ENCODE measurements at places on chromosomes 11 and 22.

DNA sequence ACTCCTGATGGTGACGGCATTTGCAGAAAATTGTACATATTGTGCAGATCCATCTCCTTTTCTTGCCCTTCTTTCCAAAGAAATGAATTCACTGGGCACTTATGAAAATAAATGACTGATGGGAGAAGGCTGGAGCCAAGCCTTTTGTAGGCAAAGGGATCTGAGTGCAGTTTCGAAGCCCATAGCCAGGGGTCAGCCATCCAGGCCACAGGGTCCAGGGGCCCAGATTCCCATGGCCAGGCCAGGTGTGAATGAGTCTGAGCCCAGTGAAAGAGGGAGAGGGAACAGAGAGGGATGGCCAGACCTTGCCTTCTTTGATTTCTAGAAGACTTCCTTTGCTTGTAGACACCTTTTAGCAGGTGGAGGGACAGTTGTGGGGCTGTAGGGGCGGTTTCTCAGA lies 209.1 kb downstream of the KIRREL3 start:
- DNase-seq: no peak

DNA sequence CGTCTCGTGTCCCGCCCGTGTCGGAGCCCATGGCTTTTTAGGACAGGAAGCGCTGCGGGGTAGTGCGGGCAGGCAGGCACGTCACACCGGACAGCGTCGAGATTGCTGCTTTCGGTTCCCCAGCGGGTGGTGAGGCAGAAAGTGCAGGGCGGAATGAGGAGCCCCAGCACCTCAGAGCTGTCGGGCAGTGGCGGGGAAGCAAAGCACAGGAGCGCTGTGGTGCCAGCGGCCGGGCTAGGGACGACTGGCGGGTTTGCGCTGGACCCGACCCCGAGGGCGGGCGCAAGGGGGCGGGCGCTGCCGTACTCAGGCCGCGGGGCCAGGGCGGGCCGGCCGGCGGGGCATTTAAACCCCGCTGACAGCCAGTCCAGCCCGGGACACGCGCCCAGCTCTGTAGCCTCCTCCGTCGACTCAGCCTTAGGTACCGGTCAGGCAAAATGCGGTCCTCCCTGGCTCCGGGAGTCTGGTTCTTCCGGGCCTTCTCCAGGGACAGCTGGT lies at the start of gene SLC37A2:
Gene SLC37A2, plus strand, starts transcription at position 375 of the 498 bp plus-strand sequence. Its CDS starts 63 bp downstream, at position 438.
- DNase-seq: no peak

DNA sequence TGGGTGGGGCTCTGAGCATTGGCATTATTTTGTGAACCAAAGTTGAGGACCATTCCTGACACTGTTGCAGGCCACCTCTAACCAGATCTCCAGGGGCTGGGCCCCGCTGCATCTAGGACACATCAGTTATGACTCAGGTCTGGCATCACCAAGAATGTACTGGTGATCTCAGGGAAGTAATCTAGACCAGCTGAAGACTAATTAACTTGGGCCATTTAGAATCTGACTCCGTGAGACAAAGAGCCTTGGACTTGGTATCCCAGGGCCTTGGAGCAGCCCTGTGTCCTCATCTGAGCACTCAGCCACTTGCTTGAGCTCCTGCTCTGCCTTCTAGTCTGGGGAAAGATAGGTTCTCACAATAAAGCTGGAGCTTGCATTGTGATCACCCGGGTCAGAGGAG lies 200.6 kb downstream of the KIRREL3 start:
- DNase-seq: no peak

DNA sequence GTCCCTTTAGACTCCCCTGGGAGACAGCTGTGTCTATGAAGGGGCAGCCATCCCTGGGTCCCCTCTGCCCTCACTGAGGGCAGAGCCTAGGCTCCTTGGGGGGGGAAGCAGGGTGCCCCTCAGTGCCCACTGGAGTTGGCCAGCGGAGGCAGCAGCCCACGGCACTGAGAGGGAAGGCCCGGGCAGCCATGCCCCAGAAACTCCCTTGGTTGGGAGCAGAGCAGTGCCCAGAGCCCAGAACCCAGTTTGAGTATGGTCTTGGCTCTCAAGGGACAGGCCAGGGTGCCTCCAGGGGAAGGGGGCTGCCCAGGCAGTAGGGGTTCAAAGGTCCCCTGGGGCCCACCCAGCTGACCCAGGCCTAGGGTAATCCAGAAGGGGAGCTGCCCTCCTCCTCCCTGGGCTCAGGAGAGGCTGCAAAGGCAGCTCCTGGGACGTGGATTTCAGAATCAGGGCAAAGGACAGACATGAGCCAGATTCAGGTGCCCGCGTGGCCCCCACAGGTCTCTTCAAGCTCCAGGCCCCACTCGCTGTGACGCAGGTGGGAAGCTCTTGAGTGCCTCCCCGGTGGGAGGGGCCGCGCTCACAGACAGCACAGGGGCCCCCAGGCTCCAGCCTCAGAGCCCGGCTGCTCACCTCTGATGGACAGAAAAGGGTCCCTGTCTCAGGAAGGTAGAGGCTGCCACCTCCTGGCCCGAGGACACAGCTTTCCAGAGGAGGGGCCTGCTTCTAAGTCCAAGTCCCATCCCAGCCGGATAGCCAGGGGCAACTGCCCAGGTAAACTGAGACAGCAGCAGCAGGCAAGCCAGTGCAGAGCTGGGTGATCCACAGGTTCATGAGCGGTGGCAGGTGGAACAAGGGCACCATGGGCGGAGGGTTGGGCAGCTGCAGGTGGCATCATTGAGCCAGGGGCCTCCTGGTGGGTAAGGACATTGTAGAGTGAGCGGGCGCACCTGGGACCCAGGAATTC lies 2.6 kb downstream of the C11orf21 start:
- peak; percentile 11 for DNase-seq

DNA sequence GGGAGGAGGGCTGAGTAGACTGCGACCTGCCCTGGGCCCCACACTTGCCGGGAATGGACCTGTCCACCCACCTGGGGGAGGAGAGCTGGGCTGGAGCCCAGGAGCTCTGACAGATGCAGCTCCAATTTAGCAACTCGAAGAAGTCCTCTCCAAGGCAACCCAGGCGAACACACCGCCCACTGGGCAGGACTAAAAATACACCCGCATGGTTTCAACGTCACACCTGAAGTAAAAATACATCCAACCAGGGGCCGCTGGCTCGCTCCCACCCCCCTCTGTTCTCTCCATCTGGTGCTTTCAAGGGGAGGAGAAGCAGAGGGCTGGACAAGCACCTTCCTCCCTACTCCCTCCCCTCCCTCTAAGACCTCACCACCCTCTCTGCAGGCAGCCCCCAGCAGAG lies 119.9 kb downstream of the FEZ1 start:
- DNase-seq: no peak

DNA sequence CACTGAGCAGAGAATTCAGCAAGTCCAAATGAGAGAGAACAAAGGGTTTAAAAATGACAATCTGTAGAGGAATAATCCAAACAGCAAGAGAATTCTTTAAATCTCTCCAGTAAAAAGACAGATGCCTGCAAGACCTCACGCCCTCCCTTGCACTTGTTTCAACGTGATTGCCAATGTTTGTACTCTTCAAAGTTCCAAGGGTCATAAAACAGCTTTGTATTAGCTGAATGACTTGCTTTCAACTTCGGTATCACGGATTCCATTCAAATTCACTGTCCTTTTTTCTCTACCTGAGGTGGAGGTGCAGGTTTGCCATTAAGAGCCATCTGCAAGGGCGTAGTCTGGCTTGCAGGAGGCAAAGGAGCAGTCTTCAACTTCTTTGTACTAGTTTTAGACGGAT lies 41.1 kb upstream of the CHRNA10 start:
- DNase-seq: no peak

- DNase-seq: no peak
Measured at GRCh38 chr11:120555433-120555773, 43.9 kb downstream of the GRIK4 start.

DNA sequence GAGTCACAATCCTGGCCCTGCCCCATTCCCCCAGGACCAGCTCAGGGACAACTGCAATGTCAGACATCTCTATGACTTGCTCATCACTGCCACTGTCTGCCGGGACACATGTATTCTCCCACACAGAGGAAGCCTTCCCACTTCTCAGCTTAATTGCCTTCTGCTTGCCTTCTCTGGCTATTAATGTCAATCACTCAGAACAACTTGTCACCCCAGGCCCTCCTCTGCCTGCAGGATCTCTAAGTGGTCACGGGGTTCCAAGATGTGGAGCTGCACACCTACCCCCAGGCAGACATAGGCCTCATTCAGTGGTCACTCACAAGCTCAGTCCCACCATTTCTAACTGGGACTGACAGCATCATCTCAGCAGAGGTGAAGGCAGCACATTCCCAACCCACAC lies 15.1 kb downstream of the PLEKHA7 start:
- no peak for DNase-seq

DNA sequence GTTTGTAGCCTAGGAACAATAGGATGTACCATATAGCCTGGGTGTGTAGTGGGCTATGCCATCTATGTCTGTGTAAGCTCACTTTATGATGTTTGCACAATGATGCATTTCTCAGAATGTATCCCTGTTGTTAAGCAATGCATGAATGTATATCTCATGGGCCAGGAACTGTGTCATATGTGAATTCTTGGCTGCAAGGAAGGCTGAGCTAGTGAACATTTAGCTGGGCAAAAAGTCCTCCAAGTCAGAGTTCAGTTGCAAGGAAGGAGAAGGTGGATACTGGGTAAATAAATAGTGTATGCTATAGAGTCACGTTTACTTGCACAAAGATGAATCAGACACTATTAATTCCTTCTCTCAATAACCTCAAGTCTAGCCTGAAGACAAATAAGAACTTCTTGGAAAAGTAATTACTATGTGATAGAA lies 136.1 kb downstream of the EHF start:
- DNase-seq: no peak

DNA sequence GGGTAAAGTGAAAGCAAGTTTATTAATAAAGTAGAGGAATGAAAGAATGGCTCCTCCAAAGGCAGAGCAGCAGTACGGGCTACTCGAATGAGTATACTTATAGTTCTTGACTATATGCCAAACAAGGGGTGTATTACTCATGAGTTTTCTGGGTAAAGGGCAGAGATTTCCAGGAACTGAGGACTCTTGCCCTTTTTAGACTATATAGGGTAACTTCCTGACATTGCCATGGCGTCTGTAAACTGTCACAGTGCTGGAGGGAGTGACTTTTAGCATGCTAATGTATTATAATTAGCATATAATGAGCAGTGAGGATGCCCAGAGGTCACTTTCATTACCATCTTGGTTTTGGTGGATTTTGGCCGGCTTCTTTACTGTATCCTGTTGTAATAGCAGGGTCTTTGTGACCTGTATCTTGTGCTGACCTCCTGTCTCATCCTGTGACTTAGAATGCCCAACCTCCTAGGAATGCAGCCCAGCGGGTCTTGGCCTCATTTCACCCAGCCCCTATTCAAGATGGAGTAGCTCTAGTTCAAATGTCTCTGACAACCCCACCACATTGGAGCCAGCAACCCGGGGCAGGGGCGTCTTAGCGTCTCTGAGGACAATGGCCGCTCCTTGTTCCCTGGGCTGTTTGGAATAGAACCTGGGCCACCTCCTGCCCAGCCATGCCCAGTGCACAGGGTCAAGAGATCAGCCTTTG lies 34.9 kb upstream of the CD82 start:
- peak; percentile 96 for DNase-seq

- no peak for DNase-seq
Measured at GRCh38 chr11:111540114-111540936, at the start of gene LAYN. TSS of gene LAYN (plus strand) at chr11:111540720. CDS start at chr11:111540844, 124 bp downstream.

DNA sequence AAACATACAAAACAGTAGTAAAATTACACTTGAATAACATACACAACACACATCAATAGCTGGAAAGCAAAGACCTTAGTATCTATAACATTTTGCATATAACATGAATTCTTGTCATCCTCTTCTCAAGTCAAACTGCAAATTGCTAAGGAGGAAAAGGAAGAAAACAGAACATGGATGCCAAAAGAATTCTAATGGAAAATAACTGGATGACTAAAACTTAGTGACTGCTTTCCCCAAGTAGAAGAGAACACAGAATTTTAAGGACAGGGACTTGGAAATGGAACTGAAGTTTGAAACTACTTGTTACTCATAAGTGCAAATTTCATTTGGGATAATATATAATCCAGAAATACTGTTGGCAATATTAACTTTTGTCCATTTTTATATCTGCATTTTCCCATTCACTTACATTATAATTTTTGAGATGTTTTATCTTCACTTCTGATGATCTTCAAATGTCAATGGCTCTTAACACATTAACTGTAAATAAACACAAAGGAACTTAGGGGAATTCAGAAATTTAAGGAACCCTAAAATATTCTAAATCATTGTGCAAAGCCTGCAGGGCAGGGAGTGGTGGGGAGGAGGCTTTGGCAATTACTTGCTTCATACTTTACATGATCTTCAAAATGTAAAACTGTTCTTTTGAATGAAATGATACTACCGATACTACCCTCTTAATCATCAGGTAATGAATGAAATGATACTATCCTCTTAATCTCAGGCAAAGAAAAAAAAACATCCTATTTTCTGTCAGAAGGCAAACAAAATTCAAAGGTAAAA lies 9.9 kb downstream of the MTMR2 start:
- no peak for DNase-seq
